Fibroblast of upper back skin (primary cell): ENCODE measurements at places on chromosomes 2 and 18.
A peak's percentile ranks its signal among the peaks of the same experiment; 100 is the strongest.

- no peak for DNase-seq
These were observed 2.7 kb downstream of the KATNAL2 start for GRCh38 chr18:46920067-46920466.

- no peak for DNase-seq
These were observed 106.6 kb upstream of the UPP2 start for GRCh38 chr2:157995117-157995516.

- no peak for DNase-seq
These were observed 200.4 kb downstream of the SPP2 start for GRCh38 chr2:234250926-234251325.

GRCh38 chr2:108285616-108286015, 3.1 kb upstream of the SULT1C2 start:
- no peak for DNase-seq

- DNase-seq, result peak; percentile 84
These were observed 126.0 kb downstream of the GLI2 start for GRCh38 chr2:120861576-120862191.

DNA sequence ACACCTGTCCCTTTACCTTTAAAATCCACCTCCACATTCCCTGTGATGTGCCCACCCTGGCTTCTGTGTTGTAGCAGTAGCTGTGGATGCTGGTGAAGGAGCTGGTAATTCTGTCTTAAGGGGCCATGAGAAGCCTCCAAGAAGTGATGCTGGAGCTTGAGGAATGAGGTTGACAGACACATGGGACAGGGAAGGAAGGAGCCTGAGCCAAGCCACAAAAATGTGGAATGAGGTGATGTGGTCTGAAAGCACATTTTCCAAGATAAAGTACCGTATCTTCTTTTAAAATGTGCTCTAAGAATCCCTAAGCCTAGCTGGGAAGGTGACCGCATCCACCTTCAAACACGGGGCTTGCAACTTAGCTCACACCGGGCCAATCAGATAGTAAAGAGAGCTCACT, 31.2 kb downstream of the VWA3B start:
- DNase-seq, result peak; percentile 84

GRCh38 chr2:151808258-151809072, 19.8 kb downstream of the ARL5A start:
- peak; percentile 27 for DNase-seq

DNA sequence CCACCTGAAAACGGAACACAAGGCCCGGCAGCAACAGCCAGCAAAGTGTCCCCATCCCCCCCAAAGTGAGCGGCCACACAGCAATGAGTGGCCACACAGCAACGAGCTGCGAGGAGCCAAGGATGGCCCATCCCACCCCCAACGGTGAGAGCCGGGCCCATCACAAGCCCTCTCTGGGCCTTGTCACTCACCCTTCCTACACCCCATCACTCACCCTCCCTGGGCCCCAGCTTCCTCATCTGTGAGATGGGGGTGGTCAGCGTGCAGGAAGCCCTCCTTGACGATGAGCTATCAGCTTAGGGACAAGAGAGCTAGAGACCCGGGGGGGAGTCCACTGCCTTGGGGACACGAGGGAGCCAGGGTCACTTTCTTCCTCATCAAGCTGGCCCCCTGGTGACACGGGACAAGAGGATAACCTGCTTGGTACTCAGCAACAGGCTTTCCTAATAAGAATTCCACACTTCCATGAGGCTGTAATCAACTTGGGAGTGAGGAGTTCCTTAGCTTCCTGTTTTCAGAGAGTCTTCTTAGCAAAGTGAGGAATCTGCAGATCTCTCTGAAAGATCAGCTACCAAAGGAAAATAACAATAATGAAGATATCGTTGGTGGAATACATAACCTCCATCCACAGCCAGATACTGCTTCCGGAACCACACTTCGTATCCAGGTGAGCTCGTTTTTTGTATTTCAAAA, 92.8 kb downstream of the HDAC4 start:
- DNase-seq, result no peak

GRCh38 chr18:73461780-73462059, 593.9 kb upstream of the NETO1 start:
- peak; percentile 28 for DNase-seq

- DNase-seq, result no peak
These were observed 161.4 kb downstream of the UXS1 start for GRCh38 chr2:106032676-106033075.

DNA sequence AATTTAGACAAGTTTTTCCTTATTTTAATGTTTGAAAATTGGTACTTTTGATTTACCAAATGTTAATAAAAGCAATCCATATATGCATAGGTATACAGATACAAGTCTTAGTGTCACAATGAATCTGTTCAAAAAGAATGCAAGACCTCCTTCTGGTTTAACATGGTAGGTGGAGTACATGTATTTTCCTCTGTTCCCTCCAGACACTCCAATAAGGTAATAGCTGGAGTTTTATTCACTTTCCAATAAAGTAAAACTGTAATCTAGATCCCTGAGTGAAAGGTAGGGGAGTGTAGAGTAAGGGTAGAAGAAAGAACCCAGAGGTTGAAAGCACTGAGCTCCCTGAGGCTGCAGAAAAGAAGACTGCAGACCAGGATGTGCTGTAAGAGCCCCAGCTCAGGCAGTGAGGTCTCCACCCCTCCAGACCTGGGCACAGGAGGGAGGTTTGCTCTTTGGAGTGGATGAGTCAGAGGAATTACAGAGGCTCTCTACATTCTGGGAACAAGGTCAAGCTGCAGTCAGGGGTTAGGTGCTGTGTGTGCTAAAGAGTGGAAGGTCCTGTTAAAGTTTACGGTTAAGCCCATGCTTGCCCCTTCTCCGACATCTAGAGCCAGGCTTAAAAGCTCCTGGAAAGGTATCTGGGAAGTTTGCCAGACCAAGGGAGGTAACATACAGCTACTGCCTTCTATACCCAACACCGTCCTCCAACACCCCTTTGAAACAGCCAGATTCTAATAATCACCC, 27.6 kb upstream of the STAT1 start:
- peak; percentile 42 for DNase-seq

DNA sequence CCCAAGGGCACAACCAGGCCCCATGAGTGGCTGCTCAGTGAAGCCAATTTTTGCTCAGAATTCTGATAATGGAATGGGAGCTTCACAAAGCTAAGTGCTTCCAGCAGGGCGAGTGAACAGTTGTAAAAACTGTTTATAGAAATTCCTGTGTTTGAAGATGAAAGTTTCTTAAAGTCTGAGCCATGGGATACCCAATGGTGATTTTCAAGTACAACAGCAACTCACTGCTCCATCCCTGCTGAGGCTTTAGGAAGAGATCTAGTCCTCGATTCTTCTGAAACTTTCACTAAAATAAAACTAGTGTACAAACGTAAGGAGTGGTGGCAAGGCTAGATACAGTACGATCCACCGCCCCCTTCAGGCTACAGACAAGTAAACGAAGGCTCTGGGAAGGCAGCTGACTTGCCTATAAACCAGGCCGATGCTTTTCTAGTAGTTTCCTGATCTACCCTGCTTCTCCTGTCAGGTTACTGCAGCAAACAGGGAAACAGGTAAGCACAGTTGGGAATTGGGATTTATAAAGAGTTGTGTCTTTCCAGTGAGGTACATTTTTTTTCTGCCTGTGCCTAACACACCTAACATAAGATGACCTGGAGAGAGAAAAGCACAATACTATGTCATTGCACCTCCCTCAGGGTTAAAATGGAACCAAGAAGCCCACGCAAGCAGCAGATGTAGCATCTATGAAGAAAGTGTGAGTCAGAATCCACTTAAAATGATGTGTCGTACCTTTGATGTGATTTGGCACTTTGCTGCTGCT, 108.7 kb downstream of the UXS1 start:
- DNase-seq, result peak; percentile 26

DNA sequence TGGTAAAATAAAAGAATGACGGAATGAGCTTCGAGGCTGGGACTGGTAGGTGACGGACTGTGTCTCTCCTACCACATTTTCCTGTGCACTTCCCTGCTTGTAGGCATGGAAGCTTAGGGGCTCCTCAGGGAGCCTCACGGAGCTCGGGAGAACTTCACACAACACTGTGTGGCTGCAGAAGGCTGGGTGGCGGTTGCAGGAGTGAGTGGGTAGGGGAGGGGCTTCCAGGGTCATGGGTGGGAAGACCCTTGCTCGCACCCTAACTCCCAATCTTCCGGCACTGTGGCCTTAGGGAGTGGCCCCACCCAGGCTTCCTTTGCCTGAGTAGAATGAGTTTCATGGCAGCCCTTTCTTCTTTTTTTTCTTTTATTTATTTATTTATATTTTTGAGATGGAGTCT, 128.6 kb downstream of the INHBB start:
- DNase-seq, result no peak

DNA sequence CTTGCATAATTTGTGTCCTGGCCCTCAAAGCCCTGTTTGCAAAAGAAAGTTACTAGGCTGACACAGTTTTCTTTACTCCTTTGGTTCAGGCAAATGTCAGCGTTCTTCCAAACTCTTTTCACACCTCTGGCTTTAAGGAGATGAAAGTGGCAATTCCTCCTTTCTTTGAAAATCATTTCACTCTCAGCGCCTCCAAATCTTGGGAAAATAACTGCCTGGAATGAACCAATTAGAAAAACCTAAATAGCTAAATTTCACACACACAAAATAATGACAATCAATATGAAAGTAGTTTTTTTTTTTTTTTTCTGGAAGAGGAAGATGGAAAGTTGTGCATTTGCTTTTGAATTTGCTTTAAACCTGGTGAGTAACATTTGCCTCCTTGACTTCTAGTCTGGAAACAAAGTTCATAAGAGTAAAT, 1.7 kb downstream of the MEIS1 start:
- DNase-seq, result no peak

DNA sequence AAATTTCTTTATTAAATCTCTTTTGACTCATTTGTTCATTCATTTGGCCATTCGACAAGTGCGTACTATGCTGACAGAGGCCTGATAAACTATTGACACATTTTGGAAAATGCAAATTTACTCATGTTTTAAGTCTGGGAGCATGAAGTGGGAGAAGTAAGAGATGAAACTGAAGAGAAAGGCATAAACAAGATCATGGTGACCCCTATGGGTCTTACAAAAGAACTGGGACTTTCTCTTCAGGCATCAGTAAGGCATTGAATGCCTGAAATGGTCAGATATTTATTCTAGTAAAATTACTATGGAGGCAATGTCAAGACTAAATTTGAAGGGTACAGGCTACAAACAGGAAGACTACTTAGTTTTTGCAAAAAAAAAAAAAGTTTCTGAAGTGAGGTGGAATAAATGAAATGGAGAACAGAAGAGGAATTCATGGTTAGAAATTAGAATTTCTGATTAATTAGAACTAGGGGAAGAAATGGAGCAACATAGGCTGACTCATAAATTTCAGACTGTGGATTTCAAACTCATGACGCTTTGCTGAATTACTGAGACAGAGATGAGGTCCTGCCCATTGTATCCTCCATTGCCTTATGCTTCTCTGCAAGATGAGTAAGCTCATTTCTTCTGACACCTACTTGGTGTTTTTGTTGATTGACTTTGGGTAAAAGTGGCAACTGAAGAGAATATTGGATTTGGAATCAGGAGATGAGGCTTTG, 32.7 kb downstream of the VSNL1 start:
- peak; percentile 40 for DNase-seq

DNA sequence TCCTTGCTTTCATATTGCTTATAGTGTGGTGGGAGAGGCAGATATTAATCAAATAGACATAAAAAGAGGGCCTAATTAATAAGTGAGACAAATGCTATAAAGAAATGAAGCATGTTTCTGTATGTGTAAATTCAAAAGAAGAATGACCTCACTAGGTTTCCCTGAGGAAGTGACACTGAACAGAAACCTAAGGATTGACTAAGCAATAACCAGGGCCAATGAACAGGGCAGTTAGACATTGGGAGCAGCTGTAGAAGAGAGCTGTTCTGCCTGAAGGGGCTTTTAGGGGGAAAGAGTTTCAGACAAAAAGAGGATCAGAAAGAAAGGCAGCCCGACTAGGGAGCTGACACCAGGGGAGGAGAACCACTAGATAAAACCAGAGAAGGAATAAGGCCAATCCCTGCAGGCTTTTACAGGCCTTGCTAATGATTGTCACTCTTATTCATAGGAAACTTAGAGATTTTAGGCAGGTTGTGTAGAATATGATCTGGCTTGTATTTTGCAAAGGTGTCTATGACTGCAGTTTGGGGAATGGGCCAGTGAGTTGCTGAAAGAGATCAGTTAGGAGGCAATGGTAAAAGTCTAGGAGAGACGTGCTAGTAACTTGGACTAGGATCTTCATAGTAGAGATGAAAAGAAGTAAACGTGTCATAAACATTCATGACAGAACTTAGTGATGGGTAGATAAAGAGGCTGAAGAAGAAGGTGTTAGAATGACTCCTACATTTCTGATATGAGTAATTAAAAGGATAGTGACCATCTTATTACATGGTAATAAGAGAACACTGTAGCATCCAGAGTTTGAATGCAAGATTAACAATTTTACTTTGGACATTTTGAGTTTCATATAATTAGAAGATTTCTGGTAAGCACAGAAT, 26.8 kb upstream of the NABP1 start:
- no peak for DNase-seq

- DNase-seq, result peak; percentile 58
These were observed 175.1 kb downstream of the GALNT1 start for GRCh38 chr18:35756506-35757117.

GRCh38 chr18:73669297-73669696, 478.3 kb downstream of the FBXO15 start:
- peak; percentile 48 for DNase-seq

- peak; percentile 29 for DNase-seq
These were observed 20.0 kb downstream of the ACVR1 start for GRCh38 chr2:157856187-157856515.

DNA sequence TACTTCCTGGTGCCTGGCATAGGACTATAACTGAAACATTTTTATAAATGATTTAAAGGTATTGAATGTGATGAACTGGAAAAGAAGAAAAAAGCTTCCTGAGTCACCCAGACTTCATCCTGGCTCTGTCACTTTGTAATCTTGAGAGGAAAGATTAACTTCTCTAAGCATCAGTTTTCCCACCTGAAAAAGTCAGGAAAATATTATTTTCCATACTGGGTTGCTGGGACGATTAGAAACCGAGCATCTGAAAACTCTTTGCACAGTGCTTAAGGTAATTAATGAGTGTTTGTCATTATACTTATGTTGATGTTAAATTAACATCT, 71.8 kb downstream of the FMNL2 start:
- no peak for DNase-seq

DNA sequence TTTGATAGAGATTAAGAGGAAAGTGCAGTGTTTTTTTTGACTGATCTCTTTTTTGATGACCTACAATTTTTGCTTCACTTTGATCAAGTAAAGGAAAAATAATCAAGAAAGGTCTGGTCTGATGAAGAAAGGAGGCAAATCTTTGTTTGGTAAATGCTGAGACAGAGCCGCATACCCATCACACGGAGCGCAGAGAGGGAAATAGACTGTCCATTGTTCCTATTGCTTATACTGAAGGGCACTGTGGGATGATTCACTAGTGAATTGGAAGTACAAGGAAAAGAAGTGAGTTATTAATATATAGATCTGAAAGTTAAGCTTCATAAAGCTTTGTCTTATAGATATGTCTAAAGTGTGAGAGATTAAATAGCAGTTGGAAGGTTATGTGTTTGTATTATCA, 455.1 kb downstream of the PLCL1 start:
- no peak for DNase-seq

DNA sequence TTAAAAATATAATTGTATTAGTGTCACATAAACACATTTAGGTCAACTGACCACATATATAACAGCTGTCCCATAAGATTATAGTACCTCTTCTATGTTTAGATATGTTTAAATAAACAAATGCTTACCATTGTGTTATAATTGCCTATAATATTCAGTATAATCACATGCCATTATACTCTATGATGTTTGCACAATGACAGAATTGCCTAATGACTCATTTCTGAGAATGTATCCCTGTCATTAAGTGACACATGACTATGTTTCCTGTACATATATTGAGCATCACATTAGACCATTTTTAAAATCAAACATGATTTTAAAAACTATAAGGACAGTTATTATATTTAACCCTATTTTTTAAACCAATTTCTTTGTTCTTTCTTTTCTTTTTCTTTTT, 89.8 kb downstream of the HS6ST1 start:
- DNase-seq, result no peak
